ENCODE measurements at places on chromosomes 2 and 18.
A peak's percentile ranks its signal among the peaks of the same experiment; 100 is the strongest.

GRCh38 chr18:64747803-64748202 lies 598.9 kb upstream of the LINC00305 start:
- no peak for DNase-seq

GRCh38 chr2:98658816-98659490 lies 50.6 kb downstream of the UNC50 start:
- DNase-seq = no peak

DNA sequence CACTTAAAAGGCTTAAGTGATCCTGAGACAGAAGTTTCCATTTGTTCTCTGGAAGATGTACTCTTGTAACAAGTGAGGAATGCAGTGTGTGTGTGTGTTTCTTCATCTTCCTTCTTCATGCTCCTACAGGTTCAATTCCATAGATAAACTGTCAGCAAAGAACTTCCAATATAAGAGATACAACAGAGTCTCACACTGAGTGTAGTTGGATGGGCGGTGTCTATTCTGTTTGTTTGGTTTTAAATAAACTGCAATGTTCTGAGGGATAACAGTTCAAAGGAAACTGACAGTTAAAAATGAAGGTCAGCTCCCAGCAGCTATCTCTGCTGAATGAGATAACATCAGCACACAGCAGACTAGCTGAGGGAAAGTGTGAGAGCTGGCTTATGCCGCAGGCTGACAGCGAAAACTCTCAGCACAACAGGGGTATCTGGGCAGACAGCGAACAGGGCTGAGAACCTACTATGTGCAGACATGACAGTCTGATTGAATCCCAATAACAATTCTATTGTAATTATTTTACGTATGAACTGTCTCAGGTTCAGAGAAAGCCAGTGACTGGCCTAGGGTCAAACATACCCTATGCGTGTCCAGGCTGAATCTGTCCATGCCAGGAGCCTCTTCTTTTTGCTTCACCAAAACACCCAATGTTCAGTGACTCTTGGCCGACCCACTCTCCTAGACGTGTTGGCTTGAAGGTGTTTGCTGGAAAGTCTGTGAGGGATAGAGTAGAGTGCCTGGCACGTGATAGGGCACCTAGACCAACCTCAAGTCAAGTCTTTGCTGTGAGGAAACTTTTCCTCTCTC lies 201.9 kb upstream of the TRIB2 start:
- DNase-seq = peak; percentile 73

DNA sequence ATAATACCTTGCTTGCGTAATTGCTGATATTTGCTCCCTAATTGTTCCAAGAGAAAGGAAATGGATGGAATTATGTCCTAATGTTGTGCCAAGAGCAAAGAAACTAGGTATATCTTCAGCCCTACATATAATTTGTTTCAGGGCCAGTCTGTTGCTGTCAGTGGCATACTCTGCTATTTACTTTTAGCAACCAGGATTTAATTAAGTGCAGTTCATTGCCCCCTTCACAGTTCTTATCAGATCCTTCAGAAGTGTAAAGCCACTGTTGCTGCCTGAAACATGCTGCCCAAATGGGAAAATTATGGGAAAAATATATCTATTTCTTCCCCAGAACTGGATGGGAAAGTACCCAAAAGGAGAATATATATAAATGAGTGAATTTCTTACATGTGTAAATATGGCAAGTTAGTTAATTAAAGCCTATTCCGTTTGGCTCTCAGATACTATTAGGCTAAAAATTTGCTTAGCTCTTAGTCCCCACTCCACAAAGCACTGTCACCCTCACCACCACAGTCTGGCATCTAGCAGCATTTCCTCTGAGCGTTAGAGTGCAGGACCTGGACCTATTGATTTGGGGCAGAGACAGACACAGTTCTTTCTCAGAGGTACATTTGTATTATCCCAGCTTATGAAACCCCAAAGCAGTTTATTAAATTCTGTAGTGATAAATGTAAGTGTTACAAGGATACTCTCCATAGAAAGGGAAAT lies 72.8 kb upstream of the DTNA start:
- DNase-seq = no peak

GRCh38 chr2:113075600-113075999 lies 7.8 kb downstream of the IL1F10 start:
- DNase-seq = no peak

- DNase-seq = no peak
These were observed 232.2 kb upstream of the ETAA1 start for GRCh38 chr2:67164771-67165522.

GRCh38 chr18:1663879-1664705 lies 759.4 kb downstream of the ADCYAP1 start:
- peak; percentile 58 for DNase-seq
